NCI-H82 (cell line): ENCODE measurements at places on chromosomes 16 and 17.

GRCh38 chr16:62462971-62463370, 426.7 kb upstream of the CDH8 start:
- DNase-seq, result no peak

GRCh38 chr17:60538726-60539125, 12.7 kb upstream of the APPBP2 start:
- DNase-seq, result no peak

DNA sequence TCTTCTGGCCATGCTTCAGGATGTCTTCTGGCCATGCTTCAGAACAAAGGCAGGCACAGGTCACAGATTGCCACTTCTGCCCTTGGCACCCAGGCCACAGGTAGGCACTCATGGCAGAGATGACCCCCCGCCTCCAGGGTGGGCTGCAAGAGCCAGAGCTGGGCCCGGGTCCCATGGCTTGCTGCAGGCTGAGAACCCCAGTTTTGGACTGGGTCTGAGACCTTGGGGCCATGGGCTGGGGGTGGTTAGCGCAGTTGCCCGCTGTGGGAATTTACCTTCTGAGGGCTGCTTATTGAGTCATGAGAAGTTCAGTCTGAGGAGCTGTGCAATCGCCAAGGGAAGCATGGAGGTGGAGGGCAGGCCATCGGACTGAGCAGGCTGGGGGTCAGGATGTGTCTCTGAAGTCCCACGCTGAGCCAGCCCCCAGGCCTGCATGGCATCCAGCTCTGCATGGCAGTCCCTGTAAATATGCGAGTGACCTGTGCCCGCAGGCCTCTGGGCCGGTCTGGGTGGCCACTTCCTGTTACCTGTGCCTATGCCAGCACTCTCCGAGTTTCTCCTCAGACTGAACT, 1.7 kb downstream of the ANKRD13B start:
- no peak for DNase-seq

DNA sequence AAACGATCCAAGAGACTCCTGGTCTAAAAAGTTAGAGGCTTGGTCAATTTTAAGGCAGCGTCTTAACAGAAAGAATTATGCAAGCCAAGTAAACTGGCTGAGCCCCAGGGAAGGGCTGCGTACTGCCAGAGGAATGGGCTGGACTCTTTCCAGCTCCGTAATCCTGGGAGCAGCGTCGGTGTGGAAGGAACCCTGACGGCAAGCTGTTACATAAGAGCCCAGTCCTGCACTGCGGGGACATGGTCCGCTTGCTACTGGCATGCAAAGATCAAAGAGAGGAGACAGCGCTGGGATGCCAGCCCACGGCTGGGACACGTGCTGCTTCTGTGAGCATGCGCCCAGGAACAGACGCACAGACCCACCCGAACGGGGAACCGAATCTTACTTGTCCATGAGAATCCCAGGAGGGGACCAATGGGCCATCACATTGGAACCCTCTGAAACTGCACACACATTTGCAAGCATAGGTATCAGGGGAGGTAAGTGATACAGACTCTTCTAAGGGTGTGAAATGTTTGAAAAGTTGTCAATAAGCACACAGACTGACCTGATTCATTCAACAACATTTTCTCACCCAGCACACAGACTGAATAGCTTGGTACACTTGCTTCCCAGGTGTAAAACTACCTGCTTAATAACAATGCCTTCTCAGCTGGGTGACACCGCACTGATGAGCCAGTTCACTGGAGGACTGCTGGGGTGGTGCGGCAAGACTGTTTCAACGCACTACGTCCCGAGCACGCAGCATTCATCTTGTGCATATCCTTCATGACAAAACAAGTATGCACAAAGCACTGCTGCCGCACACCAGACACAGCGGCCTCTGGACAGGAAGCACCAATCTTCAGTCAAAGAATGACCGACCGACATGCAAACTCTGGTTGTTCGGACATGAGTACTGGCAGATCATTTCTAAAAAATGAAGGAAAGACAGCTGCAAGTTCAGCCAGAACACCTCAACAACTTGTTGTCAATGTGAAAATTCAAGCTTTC, 94.9 kb downstream of the ANKRD11 start:
- DNase-seq, result peak; percentile 54

GRCh38 chr16:54286366-54287130, at the start of gene IRX3:
TSS of gene IRX3 (minus strand) at chr16:54286787. CDS start at chr16:54286050, 737 bp downstream.
- DNase-seq, result peak; percentile 58

DNA sequence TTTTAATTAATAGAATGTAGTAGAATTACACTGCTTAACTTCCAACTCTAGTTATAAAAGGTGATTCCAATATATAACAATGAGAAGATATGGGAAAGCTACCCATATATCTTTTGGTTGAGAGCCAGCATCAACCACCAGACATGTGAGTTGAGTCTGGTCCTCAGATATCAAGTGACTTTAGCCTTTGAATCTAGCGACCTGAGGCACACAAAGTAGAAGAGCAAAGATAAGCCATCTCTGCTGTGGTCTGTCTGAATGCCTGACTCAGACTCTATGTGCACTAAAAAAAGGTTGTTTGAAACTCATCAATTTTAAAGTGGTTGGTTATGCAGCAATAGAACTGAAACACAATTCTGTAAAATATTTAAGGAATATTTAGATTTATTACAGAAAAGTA, 492.5 kb upstream of the SOX9 start:
- no peak for DNase-seq
